ENCODE measurements at places on chromosomes 7 and 10.

DNA sequence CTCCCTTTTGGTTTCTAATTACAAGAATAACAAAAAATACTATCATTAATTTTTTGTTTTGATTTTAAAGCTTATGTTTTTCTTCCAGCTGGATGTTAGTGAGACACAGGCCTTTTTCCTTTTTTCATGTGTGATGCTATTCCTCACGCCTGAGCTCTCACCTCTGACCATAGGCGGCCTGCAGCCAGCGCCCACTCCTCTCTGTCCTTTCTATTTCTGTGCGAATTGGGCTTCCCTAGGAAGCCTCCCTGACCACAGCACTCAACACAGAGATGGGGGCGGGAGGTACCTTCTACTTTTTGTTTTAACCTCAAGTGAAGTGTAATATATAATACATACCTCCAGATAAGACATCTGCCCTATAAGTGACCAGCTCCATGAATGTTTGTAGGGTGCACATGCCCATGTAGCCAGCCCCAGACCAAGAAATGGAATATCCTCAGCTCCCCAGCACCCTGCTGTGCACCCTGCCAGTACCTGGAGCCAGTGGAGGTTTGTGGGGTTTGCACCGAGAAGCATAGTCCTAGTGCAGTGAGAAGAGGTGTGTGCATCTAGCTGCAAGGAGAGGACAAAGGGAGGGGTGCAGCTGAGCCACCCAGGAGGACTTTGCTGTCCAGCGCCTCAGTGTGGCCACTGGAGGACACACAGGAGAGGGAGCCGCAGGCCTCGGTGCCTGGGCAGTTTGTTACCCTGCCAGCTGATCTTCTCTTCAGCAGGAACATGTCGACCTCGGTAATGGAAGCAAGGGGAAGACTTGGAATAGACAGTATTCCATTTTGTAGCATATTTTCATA lies 38.5 kb downstream of the BNIP3 start:
- DNase-seq = peak; percentile 21

DNA sequence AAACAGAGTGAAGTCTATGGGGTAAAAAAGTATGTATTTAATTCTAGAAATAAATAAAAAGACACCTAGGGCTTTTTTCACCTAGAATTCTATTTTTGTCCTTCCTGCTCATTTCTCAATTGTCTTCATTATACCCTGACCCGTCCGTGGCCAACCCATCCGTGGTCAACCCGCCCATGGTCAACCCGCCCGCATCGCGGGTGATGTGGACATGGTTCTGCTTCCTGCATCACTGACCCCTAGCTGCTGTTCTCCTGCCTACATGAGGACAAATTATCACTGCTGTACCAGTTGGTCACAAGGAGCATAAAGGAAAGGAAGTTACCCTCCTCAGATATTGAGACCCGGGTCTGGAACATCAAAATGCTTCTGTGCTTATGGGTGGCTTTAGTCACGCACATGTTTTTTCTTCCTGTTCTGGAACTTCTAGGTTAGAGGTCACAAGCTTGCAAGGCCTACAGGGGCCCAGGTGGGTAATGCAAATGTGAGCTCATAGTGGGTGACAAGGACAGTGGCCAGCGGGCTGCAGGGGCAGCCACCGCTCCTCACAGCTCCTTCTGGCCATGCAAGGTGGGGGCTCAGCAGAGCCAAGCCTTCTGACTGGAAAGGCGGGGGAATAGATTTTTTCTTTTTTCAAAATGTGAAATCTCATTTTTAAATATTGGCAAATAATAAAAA lies 15.5 kb downstream of the CAMK2G start:
- DNase-seq = peak; percentile 16

DNA sequence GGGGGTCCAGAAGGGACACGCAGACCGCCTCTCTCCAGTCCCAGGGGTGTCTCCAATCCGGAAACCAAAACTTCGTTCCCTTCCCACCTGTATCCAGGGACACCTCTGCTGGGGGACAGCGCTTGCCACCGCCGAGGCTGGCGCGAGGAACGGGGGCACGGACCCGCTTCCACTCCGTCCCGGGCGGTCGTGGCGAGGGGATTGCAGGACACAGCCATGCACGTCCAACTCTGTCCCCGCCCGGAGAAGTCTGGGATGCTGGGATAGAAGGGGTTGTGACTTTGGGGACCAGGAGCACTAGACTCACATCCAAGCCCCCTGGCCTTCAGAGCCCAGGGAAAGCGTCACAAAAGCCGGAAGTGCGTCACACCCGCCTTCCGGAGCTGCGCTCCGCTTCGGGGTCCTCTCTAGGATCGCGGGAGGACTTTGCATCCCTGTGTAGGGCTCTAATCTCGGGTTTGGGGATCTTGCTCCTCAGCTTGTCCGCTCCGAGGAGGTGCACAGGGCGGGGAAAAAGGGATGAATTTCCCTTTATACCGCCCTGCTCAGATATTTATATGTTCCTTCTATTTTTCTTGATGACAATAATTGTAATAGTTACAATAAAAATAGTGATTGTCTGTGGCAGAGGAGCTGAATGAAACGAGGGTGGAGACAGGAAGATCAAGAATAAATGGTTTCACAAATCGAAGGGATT lies at the start of gene FAM200A:
Gene FAM200A, minus strand, starts transcription at position 348 of the 697 bp plus-strand sequence. CDS start 3,707 bp downstream, outside the sequence.
- peak; percentile 87 for DNase-seq

DNA sequence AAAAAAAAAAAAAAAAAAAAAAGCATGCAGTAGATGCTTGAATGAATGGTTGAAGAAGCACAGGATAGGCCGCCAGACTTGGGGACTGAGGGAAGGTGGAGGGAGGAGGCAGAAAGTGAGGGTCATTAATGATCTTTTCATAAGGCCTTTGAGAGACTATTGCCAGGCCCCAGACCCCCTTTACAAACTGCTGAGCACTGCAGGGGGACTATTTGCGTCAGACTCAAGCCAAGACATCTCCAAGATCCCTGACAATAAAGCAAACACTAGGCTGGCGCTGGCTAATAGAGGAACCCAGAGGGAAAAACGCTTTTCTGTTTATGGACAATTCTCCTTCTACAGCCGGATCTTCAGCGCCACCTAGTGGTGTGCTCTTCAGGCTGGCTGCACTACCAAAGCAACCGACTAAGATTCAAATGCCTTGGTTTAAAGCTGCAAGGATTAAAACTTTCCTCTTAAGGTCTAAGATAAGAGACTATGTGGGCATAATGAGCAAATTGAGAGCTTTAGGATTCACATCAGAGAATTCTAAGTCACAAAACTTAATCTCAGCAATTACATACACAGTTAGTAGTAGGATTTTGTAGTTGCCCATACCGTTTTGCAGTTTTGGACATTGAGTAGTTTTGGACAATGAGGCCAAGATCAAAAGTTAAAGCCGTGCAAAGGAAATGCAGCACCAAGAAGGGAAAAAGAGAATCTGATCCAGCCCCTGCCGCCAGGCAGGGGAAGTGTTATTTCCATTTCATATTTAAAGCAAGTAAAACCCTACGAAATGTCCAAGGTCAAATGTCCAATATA lies 17.9 kb upstream of the AGK start:
- peak; percentile 72 for DNase-seq

DNA sequence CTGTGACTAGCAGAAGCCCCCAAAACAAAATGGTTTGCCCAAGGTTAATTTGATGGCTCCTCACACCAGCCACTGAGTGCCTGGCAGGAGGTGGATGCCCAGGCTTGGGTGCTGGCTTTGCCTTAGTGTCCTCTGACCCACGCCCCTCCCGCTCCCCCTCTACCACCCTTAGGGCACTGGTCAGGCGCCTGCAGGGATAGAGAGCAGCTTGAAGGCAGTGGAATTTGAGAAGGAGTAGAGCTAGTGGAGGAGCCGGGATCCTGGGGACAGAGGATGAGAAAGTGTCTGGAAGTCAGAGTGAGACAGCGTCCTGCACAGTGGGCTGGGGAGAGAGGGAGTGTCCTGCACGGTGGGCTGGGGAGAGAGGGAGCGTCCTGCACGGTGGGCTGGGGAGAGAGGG lies 139.4 kb downstream of the DNAJB6 start:
- no peak for DNase-seq

DNA sequence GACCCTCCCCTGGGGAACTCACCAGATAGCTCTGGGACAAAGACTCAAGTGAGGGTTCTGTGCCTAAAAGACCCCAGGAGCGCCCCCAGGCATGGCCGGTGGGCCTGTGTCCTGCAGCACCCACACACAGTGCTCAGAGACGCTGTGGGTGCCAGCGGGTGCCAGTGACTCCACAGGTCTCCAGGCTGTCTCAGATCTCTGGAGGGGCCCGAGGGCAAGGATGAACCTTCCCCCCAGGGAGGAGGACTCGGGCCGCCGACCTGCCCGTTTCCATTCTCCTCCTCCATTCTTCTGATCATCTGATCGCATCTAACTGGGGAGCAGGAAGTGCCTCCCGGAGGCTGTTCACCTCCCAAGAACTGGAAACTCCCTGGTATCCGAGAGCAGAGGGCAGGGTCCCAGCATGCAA lies 980 bp downstream of the ADAM8 start:
- no peak for DNase-seq

DNA sequence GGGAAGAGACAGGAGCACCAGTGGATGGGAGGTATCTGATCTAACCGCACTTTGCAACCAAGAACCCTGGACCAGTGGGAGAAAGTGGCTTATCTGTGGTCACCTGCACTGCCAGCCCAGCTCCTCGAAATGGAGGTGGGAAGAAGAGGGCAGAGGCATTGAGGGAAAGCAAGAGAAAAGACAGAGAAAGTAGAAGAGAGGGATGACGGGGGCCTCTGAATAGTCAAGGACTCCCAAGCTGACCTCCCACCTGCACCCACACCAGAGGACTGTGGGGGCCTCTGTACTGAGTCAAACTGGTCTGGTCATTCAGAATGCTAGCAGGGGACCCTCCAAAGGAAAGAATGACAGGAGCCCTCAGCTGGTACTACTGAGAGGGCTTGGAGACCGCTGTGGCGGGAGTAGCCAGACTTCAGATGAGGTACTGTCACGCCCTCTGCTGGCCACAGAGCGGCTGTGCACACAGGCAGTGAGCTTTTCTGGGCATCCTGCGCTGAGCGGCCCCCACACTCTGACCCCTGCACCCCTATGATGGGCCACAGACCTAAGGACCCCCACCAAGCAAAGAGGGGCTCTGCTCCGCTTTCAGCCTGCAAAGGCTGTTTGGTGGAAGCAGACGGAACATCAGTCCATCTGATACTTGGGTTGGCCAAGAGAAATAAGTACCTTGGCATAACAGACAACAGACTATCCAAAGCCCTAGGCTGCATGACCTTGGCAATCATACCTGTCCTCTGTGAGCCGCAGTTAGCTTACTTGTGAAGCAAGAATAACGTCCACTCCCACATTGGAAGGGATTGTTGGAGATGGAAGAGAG lies 112.9 kb downstream of the COL13A1 start:
- peak; percentile 61 for DNase-seq
